Astrocyte (in vitro differentiated cells and primary cell): ENCODE measurements at places on chromosomes 2 and 18. TPM values are rescaled to one million over a fixed set of nuclear protein-coding genes. Genes with fewer than 3 reads are reported as not detected.

The EFR3B gene
- 13.3 and 14.7 TPM in 2 replicates for total RNA-seq

The GALNT13 gene
- 2.0 and 2.6 TPM in 2 replicates for total RNA-seq

The DNAJC5G gene
- not detected in 2 replicates for total RNA-seq

DNA sequence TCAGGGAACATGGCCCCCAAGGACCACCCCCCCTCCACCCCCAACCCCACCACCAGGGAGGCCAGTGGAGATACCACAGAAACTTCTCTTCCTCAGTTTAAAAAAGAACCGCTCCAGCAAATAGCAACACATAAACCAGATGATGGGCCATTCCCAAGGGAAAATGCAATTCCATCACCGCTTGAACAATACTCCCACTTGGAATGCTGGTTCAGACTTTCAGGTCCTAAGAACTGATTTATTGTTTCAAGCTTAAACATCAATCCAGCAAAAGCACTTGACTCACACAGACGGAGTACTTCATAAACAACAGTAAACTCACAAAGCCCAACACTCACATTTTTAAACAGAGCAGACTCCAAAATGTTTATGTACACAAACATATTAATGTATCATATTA is 6.9 kb downstream of the HDAC4 start:
- DNase-seq, result no peak

- no peak for DNase-seq
Observed at GRCh38 chr2:133609664-133610063, 41.4 kb upstream of the NCKAP5 start.
